ENCODE measurements at places on chromosomes 11 and 22. TPM values are rescaled to one million over a fixed set of nuclear protein-coding genes. Genes with fewer than 3 reads are reported as not detected.
A peak's percentile ranks its signal among the peaks of the same experiment; 100 is the strongest.

GRCh38 chr11:66011785-66012303 lies at the start of gene CST6:
TSS of gene CST6 (plus strand) at chr11:66012008. CDS start at chr11:66012045, 37 bp downstream.
- no peak for DNase-seq
- peak within 1 kb of the TSS; percentile 20 for H3K4me3 ChIP-seq
- H3K4me1 ChIP-seq: peaks cover 11% of the 10 kb centered on the region
- H3K27ac ChIP-seq: no peak within 1 kb of the TSS
- no peaks in the 10 kb centered on the region for H3K36me3 ChIP-seq

DNA sequence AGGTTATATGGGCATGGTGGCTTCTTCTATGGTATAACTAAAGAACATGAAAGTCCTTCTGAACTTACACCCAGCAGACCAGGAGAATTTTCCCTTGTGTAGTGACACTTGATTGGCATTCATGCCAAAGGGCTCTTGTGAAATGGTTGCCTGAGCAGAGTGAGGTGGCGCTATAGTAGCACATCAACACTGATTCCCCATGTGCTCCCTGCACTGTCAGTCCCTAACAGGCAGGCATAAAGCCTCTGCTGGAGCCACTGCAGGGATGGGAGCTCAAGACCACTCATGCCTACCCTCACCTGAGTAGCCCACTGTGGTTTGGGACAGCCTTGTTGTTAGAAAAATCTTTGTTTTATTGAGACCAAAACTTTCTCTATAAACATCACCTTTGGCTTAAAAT lies 92.6 kb upstream of the LIN7C start:
- H3K27ac ChIP-seq: no peak overlapping the region
- no peak for DNase-seq
- no peak overlapping the region for H3K4me3 ChIP-seq
- H3K4me1 ChIP-seq: no peaks in the 10 kb centered on the region
- H3K36me3 ChIP-seq: no peaks in the 10 kb centered on the region
- H3K27me3 ChIP-seq: no peaks in the 10 kb centered on the region

DNA sequence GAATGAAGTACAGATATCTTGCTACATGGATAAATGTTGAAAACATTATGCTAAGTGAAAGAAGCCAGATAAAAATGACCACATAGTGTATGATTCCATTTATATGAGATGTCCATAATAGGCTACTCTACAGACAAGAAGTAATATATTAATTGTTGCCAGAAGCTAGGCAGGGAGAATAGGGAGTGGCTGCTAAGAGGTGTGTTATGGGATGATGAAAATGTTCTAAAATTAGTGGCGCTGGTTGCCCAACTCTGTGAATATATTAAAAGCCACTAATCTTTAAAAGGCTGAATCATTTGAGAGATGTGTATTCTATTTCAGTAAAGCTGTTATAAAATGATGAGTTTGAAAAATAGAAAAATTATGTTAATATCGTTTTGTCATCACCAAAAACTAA lies 144.4 kb downstream of the NCAM1 start:
- no peaks in the 10 kb centered on the region for H3K4me1 ChIP-seq
- no peak overlapping the region for H3K27ac ChIP-seq
- no peaks in the 10 kb centered on the region for H3K27me3 ChIP-seq
- DNase-seq: no peak

- no peak overlapping the region for H3K27ac ChIP-seq
- no peaks in the 10 kb centered on the region for H3K4me1 ChIP-seq
- no peak overlapping the region for H3K4me3 ChIP-seq
- H3K36me3 ChIP-seq: no peaks in the 10 kb centered on the region
- DNase-seq: no peak
These were observed 14.9 kb downstream of the FZD4 start for GRCh38 chr11:86940122-86940777.

- no peaks in the 10 kb centered on the region for H3K4me1 ChIP-seq
- no peak overlapping the region for H3K27ac ChIP-seq
- DNase-seq: no peak
- H3K36me3 ChIP-seq: peaks cover 94% of the 10 kb centered on the region
- H3K27me3 ChIP-seq: no peaks in the 10 kb centered on the region
These were observed 55.9 kb downstream of the APOL1 start for GRCh38 chr22:36308880-36309279.

DNA sequence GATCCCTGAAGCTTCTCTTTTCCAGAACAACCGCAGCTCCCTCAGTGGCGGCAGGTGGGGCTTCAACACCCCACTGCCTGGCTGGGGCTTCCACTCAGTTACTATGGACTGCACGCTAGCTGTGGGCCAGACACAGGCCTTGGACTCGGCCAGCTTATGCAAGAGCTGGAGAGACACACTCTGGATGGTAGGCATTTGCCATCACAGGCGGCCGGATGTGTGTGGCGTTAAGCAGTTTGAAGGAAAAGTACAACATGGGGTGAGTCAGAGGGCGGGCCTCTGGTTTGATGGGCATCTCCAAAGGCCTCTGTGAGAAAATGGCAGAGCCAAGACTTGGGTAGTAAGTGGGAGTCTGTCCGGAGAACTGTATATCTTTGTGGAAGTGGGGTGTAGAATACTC lies 17.6 kb downstream of the KCNJ4 start:
- DNase-seq: no peak
- H3K27ac ChIP-seq: no peak overlapping the region
- no peaks in the 10 kb centered on the region for H3K36me3 ChIP-seq
- H3K27me3 ChIP-seq: no peaks in the 10 kb centered on the region
- no peak overlapping the region for H3K4me3 ChIP-seq
- H3K4me1 ChIP-seq: no peaks in the 10 kb centered on the region

- no peaks in the 10 kb centered on the region for H3K36me3 ChIP-seq
- no peak overlapping the region for H3K27ac ChIP-seq
- no peak for DNase-seq
These were observed 1.6 kb upstream of the SHANK3 start for GRCh38 chr22:50670914-50671538.

DNA sequence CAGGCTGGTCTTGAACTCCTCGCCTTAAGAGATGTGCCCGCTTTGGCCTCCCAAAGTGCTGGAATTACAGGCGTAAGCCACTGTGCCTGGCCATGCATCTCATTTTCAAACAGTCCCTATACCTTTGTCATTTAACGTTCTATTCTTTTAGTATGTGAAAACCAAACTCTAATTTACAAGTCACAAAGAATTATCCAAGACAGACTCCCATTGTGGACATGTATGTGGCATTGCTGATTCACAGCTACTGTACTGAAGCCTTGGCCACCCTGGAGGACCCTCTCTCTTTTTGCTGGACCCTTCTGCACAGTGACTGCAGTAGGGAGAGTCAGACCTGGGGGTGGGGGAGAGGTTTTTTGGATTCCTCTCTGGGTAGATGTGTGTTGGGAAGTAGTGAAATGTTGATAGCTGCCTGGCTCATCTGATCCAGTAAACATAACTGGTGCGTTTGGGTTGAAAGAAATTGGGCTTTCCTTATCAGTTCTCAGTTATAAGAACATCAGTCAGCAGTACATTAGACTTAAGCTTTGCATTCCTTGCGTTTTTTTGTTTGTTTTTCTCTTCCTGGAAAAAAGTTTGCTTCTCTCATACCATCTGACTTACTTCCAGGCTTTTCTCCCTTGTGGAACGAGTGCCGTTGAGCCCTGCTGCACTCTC lies 65.9 kb downstream of the MED15 start:
- DNase-seq: no peak
- H3K4me1 ChIP-seq: peaks cover 14% of the 10 kb centered on the region
- no peak overlapping the region for H3K4me3 ChIP-seq
- H3K27ac ChIP-seq: no peak overlapping the region
- H3K27me3 ChIP-seq: no peaks in the 10 kb centered on the region
- no peaks in the 10 kb centered on the region for H3K36me3 ChIP-seq

GRCh38 chr11:76615950-76616349 lies 54.6 kb downstream of the LRRC32 start:
- H3K4me1 ChIP-seq: peaks cover 4% of the 10 kb centered on the region
- DNase-seq: no peak
- H3K4me3 ChIP-seq: no peak overlapping the region
- H3K27ac ChIP-seq: no peak overlapping the region
- H3K36me3 ChIP-seq: no peaks in the 10 kb centered on the region

GRCh38 chr11:70631624-70632047 lies 233.3 kb downstream of the CTTN start:
- H3K36me3 ChIP-seq: no peaks in the 10 kb centered on the region
- no peak overlapping the region for H3K4me3 ChIP-seq
- DNase-seq: no peak
- no peaks in the 10 kb centered on the region for H3K4me1 ChIP-seq

DNA sequence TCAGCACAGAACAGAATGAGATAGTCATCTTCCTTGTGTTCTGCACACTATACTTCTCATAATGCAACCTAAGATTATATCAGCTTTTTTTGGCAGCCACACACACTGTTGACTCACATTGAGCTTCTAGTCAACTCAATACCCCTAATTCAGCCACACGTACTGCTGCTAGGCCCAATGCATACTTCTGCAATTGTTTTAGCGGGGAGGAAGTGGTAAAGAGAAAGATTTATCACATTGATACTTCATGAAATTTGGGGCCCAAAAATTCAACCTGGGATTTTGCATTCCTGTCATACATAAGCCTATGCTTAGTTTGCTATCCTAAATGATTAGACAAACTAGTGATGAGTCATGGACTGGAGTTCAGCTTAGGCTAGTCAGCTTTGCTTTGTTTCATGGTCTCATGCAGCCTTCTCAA lies 8.6 kb upstream of the UPB1 start:
- H3K36me3 ChIP-seq: no peaks in the 10 kb centered on the region
- H3K4me3 ChIP-seq: no peak overlapping the region
- H3K27me3 ChIP-seq: no peaks in the 10 kb centered on the region
- H3K27ac ChIP-seq: no peak overlapping the region
- H3K4me1 ChIP-seq: no peaks in the 10 kb centered on the region
- DNase-seq: no peak

- no peak overlapping the region for H3K27ac ChIP-seq
- H3K36me3 ChIP-seq: peaks cover 92% of the 10 kb centered on the region
- no peak for DNase-seq
- no peaks in the 10 kb centered on the region for H3K4me1 ChIP-seq
- H3K27me3 ChIP-seq: no peaks in the 10 kb centered on the region
These were observed 73.8 kb upstream of the GAL start for GRCh38 chr11:68610452-68611116.

DNA sequence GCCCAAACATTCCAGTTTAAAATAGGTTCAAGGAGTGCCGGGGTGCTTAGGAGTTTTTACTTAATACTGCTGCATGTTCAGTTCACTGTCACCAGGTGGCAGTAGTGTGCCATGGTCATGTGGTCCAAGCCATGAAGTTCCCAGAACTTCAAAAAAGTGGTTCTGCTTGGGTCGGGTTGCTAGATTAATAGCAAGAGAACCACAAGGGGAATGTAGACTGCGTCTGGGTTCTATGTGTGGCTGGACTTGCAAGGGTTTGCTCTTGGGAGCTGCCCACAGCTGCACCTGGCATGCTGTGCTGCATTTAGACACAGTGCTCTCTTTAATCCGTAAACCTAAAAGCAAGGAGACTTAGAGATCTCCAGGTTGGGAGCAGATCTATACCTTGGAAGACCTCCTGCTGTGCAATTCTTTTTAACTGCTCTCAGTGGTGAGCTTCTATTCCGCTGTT lies 6.5 kb upstream of the SPON1 start:
- H3K36me3 ChIP-seq: no peaks in the 10 kb centered on the region
- H3K27me3 ChIP-seq: peaks cover 23% of the 10 kb centered on the region
- no peak overlapping the region for H3K27ac ChIP-seq
- no peak overlapping the region for H3K4me3 ChIP-seq
- DNase-seq: peak; percentile 79

DNA sequence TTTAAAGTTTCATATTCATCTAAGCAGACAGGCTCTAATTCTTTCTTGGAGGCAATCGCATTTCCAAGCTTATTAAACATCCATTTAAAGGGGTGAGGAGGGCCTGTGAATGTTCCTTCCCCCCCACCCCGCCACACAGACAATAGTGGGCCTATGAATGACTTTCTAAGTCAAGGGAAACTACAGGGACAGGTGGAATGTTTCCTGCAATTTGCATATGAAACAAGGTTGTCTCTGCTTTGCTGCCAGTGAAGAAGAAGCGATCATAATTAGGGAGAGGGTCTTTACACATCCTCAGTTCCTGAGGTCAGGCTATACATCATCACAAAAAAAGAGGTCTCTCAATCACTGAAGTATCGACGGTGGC lies 127.9 kb upstream of the OPCML start:
- no peak for DNase-seq
- H3K36me3 ChIP-seq: no peaks in the 10 kb centered on the region
- no peaks in the 10 kb centered on the region for H3K4me1 ChIP-seq

DNA sequence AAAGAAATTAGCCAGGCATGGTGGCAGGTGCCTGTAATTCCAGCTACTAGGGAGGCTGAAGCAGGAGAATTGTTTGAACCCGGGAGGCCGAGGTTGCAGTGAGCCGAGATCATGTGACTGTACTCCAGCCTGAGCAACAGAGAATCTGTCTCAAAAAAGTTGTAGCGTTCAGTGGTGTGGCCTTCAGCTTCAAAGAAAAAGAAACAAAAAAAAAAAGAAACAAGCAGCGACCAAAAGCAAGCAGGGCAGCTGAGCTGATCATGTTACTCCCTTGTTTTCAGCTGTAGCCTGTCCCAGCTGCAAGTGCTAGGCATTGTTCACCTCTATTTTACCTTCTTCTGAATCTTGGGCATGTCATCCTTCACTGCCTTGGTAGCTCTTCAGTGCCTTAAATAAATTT lies 37.0 kb downstream of the SFI1 start:
- H3K36me3 ChIP-seq: peaks cover 21% of the 10 kb centered on the region
- H3K4me1 ChIP-seq: no peaks in the 10 kb centered on the region
- H3K4me3 ChIP-seq: no peak overlapping the region
- DNase-seq: no peak

GRCh38 chr22:28180804-28181731 lies 262.0 kb upstream of the PITPNB start:
- no peak for DNase-seq
- H3K4me3 ChIP-seq: no peak overlapping the region
- H3K27ac ChIP-seq: no peak overlapping the region
- no peaks in the 10 kb centered on the region for H3K4me1 ChIP-seq

DNA sequence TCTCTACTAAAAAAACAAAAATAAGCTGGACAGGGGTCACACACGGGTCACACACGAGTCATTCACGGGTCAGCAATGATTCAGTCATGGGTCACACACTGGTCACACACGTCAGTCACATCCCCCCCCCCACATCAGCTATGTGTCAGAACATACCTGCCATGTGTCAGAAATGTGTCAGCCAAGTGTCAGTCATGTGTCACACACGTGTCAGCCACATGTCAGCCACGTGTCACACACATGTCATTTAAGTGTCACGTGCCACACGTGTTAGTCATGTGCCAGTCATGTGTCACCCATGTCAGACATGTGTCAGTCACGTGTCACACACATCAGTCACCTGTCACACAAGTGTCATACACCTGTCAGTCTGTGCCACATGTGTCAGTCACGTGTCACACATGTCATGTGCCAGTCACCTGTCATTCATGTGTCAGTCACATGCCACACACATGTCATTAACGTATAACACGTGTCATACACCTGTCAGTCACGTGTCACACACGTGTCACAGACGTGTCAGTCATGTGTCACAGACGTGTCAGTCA lies 28.7 kb upstream of the MMP20 start:
- H3K4me3 ChIP-seq: no peak overlapping the region
- H3K27me3 ChIP-seq: no peaks in the 10 kb centered on the region
- no peak overlapping the region for H3K27ac ChIP-seq

LRRC10B gene
- polyA plus RNA-seq: 0.12 TPM

KRTAP5-10 gene
- not detected for polyA plus RNA-seq

SLC25A17 gene
- 10.9 TPM for polyA plus RNA-seq

HARBI1 gene
- 7.7 TPM for polyA plus RNA-seq

SLC6A5 gene
- polyA plus RNA-seq: not detected

RAB38 gene
- polyA plus RNA-seq: not detected

LUZP2 gene
- not detected for polyA plus RNA-seq

TUB gene
- polyA plus RNA-seq: 0.06 TPM

SCGB1D2 gene
- not detected for polyA plus RNA-seq

TALDO1 gene
- polyA plus RNA-seq: 82.4 TPM

MRGPRD gene
- polyA plus RNA-seq: not detected

MEI1 gene
- polyA plus RNA-seq: 64.8 TPM
